ENCODE measurements at places on chromosomes 12 and 14.

- DNase-seq: no peak
These were observed 40.4 kb upstream of the SYCP3 start for GRCh38 chr12:101779626-101780025.

GRCh38 chr12:33427071-33427470, 12.5 kb downstream of the SYT10 start:
- no peak for DNase-seq

- no peak for DNase-seq
These were observed 17.8 kb downstream of the FBLN5 start for GRCh38 chr14:91929700-91930099.

GRCh38 chr14:72929316-72930080, 3.2 kb downstream of the DCAF4 start:
- no peak for DNase-seq

DNA sequence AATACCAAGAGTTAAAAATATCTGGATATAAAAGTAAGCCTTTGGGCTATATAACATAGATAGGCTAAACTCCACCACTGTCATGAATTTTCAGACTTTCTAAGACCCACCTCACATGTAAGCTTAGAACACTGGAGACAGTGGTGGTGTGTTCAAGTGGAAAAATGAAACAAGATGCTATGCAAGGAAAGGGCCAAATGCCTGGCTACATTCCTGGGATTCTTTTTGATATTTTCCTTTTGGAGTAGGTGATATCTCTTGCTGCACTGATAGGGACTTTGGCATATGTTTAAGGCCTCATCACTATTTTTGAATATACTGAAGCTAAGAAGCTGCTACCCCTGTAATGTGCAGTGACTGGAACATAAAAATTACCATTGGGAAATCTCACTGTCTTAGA, 341.3 kb downstream of the SLC16A7 start:
- DNase-seq: no peak

GRCh38 chr12:117685110-117685926, 283.5 kb downstream of the KSR2 start:
- no peak for DNase-seq

DNA sequence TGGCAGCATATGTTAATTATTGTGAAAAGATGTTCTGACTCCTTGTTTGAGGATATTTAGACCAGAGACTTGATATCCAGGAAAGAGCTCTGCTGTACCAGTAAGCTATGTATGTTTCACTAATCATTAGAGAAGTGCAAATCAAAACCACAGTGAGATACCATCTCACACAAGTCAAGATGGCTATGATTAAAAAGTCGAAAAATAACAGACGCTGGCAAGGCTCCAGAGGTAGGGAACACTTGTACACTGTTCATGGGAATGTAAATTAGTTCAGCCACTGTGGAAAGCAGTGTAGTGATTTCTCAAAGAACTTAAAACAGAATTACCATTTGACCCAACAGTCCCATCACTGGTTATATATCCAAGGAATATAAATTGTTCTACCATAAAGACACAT, 171.6 kb downstream of the DPY19L2 start:
- DNase-seq: no peak

- no peak for DNase-seq
These were observed 22.4 kb downstream of the MAPK1IP1L start for GRCh38 chr14:55073856-55074255.

DNA sequence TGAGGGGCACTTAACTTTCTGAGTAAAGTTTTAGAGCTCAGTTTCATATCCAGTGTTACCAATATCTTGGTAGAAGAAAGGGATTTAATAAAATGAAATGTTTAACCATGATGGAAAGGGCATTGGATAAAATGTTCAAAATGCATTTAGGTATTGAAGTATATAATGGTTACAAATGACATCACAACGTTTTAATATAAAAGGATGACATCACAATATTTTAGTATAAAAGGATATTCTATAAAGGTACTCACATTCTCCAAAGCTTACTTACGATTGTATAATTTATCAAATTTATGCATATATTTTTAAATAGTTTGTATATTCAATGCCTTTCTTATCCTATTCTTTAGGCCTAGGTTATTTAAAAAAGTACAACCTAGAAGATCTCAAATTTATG, 226.1 kb downstream of the PPFIA2 start:
- DNase-seq: no peak

- DNase-seq: no peak
These were observed 75.9 kb upstream of the FBRSL1 start for GRCh38 chr12:132413931-132414588.

DNA sequence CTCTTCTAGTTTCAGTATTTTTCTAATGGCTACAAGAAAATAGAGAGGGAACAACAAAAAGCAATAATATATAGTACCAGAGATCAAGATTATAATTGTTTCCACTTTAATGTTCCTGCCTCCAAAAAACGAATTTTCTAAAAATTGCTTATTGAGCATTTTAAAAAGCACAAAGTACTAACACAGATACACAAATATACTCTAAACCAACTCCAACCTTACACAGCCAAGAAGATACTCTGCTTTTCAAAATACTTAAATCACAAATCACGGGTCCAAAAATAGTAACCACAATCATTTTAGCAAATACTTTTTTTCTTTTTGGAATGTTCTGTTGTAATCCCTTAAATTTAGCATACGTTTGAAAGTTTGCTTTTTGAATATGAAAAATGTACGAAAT, 2.0 kb downstream of the YAF2 start:
- DNase-seq: no peak

DNA sequence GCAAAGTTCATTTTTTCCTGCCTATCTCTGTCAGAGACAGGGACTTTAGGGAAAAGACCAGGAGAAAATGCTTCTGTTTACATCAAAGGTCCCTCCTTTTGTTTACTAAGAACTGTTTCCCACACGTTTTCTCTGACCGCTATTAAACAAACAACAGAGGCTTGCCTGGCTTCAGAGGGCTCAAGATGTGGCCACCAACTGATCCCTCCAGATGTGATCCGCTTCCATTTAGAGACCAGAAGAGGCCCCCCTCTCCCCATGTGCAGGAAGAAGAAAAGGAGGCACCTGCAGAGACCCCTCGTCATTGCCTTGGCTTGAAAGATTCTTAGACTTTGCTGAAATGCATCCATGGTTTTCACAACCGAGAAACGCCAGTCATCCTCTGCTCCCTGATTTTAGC, 217.9 kb upstream of the PWP1 start:
- DNase-seq: no peak

GRCh38 chr14:56660677-56661389, 81.2 kb downstream of the TMEM260 start:
- DNase-seq: no peak

GRCh38 chr12:88638388-88638787, 58.1 kb upstream of the KITLG start:
- DNase-seq: no peak

- no peak for DNase-seq
These were observed 14.6 kb upstream of the TCTN1 start for GRCh38 chr12:110599334-110599733.

DNA sequence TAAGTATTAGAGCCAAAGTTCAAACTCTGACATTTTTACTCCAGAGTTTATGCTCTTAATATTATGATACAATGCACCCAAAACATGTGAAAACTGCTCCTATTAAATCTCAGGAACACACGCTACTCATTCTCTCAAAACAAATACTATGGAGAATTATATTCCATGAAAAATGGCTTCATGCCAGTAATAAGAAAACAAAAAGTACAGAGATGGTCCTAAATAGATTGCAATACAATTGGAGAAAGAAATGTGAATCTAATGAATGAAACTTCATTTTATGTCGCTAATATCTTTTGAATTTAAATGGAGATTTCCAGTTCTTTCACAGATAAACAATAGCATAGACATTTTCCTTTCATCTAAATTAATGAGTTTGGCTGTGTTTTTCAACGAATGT, 384.3 kb downstream of the ADAMTS20 start:
- DNase-seq: no peak

GRCh38 chr12:101878243-101878821, 952 bp downstream of the DRAM1 start:
- peak; percentile 45 for DNase-seq

DNA sequence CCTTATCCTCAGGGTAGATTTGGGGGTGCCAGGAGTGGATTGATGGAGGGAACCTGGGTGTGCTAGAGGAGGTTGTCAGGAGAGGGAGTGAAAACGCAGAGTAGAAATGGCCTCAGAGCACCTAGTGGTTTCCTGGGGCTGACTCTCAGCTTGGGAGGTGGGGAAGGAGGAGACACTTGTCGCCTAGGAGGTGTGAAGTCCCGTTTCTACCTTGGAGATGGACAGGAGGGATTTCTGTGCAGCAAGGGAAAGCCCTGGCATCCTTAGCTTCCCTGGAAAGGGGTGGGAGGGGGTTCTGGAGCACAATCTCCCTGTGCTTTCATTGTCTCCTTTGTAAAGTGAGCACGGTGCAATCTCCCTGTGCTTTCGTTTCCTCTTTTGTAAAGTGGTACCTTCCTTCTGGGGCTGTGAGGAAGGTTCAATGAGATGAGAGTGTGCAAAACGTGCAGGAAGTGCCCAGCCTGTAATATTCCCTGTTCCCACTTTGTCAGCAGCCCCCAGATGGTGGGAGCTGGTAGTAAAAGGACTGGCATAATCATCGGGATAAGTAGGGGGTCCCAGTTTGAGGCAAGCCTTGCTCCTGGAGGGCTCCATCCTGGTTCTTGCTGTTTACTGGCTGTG, 1.6 kb downstream of the OAS3 start:
- peak; percentile 4 for DNase-seq

GRCh38 chr14:61145903-61146481, 135.1 kb downstream of the TMEM30B start:
- DNase-seq: no peak

GRCh38 chr14:26056036-26056616, 541.7 kb downstream of the NOVA1 start:
- DNase-seq: no peak

DNA sequence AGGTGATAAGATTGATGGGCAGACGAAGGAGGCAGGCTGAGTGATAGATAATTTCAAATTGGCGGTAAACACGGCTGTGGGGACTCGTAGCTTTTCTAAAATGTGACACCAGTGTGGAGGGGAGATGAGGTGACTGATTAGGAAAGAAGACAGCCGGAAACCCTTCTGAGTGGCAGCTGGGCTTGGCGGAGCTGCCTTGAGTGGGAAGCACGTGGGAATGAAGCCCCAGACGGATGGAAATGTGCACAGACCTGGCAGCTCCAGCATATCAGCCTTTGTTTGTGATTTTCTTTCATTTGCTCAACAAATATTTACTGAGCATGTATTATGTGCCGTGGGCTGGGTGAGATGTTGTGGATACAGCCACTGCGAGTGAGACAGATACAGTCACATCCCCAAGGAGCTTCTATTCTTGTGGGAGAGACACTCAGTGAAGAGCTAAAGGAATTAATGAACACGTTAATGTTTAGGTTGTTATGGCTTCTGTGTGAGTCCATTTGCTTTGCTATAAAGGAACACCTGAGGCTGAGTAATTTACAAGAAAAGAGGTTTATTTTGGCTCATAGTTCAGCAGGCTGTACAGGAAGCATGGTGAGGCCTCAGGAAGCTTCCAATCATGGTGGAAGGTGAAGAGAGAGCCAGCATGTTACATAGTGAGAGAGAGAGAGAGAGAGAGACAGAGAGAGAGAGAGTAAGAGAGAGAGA, 65.5 kb upstream of the LHX5 start:
- DNase-seq: no peak

DNA sequence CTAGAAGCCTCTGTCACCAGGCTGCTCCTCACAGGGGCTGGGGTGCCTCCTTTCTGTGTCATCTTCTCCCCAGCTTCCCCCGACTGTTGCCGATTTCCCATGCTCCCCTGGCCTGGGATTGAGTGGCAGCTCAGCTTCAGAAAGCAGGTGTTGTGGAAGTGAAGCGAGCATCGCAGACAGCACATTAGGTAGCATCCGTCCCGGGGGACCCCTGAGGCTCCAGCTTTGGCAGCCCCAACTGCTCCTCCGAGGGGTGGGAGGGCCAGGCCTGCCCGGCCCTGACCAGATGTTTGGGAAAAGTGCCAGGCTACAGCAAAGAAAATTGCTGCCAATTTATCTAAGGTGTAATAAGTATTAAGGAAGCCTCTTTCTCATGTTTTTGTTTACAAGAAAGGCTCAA, 1045.6 kb downstream of the BCL11B start:
- no peak for DNase-seq

GRCh38 chr14:74566174-74567141, 45.6 kb downstream of the LTBP2 start:
- no peak for DNase-seq

DNA sequence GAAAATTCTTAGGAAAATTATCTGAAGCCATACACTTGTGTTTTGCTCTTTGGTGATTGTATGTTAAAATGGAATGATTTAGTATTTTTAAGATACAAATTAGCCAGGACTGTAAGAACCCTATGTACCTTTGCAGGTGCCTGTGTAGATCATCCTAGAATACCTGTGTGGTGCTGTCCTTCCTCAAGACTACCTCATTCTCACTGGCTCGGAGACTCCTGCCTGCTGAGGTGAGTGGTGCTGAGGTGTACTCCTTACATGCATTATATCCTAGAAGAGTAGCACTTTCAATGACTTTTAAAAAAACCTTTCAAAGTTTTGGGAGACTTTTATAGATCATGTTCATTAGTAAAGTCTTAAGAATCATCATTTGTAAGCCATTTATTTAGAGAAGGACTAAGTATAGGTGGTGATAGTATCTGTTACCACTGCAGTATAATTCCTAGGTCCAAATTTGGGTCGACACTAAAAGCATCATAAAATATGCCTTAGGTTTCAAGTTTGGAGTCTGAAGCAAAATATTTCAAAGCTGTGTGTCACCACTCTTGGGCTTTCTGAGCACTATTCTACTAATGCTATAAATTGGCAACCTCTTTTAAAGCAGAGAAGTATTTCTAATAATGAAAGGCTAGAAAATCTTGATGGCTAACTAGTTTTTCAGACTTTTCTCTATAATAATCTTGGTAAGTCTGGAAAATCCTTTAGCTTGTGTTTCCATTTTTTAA, 36.6 kb downstream of the RASSF8 start:
- no peak for DNase-seq

DNA sequence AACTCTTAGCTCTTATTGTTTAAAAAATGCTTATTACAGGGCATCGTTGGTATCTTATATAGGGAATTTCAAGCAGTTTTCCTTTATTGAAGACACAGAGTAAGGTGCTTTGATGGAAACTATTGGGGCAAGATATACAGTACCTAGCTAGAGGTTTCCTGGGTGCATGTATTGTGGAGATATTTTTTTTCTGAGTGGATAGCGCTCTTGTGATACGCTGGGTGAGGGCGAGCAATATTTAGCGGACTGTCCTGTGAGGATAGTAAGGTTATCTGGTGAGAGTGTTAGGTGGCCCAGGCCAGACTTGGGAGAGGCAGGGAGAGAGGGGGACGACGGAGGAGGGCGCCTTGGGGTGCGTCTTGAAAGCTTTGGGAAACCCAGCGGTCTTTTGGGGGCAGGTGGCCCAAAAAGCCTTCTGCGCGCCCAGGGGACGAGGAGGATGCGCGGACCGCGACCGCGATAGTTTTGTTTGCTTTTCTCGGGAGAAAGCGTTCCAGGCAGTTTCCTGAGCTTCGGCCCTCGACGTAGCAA, 596 bp upstream of the BICD1 start:
- DNase-seq: no peak

DNA sequence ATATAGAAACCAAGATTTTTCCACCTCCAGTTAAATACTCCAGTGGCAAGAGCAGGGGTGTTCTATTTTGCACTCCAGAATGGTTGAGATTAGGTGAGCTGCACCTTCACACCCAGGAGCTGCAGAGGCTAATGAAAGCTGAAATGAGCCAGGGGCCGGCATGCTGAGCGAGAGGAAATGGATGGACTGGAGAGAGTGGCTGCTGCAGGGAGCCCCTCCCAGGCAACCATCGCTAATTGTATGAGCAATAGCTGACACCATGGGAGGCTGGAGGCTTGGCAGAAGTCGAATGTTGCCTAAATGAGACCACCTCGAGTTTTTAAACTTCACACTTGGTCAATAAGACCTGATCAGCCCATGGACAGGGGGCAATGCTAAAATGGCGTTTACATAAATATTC, 301.8 kb upstream of the TMPO start:
- no peak for DNase-seq

Data from AML-193 (cell line).